Skin of body (tissue), 3 donors: ENCODE measurements at places on chromosomes 5 and 9.

GRCh38 chr5:76475385-76475784 is 72.3 kb downstream of the IQGAP2 start:
- DNase-seq: no peak

GRCh38 chr9:567128-567746 is 274.3 kb upstream of the DMRT1 start:
- no peak for DNase-seq

DNA sequence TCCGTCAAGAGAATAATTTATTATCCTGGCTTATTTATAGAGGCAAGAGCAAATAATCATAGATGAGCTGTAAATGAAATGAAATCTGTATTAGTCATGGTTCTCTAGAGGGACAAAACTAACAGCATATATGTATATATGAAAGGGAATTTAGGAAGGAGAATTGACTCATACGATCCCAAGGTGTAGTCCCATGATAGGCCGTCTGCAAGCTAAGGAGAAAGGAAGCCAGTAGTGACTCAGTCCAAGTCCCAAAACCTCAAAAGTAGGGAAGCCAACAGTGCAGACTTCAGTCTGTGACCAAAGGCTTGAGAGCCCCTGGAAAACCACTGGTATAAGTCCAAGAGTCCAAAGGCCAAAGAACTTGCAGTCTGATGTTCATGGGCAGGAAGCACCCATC is 515.9 kb upstream of the CYLC2 start:
- DNase-seq: no peak

DNA sequence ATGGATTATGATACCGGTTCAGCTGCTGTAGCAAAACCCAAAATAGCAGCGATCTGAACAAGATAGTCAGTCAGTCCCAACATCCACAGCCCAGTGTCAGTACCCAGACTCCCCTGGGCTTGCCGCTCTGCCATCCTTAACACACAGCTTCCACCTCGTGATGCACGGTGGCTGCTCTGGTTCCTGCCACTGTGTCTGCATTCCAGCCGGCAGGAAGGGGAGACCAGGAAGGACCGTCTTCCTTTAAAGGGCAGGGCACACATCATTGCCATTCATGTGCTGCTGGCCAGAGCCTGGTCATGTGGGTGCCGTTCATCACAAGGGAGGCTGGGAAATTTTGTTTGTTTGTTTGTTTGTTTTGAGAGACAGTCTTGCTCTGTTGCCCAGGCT is 131.0 kb upstream of the IER5L start:
- DNase-seq: no peak

DNA sequence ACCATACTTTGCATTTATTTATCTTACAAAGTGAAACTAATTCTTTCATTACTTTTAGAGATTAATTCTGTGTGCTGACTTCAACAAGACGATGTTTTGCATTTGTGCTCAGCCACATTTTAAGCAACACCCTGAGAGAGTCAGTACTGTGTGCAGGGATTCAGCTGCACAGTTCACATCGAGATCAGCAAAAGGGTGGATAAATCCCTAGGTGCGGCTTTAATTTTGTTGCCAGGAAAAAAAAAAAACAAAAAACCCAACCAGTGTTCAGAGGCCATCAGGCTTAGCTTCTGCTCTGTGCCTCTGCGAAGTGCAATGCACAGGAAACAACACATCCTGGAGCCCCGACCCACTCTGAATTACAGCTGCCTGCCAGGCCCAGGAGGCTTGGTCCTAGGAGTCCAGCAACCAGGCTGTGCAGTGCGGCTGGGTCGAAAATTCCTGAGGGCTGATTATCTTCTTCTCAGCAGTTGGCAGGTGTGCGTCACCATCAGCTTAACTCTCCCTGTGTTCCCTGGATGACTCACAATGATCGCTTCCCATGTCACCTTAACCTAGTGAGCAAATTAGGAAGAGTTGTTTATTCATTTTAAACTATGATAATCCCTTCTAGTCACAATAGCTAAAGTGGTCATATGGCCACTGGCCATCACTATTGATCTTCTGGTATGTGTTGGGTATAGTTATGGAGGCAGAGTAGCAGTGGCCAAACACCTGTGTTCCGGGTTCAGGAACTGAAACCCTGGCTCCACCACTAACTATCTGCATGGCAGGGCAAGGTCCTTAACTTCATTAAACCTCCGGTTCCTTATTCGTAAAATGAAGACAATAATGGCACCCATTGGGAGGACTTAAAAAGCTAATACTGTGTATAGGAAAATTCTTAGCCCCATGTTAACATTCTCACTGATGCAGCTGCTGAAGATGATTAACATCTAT is 31.2 kb upstream of the NDUFB6 start:
- DNase-seq: no peak

DNA sequence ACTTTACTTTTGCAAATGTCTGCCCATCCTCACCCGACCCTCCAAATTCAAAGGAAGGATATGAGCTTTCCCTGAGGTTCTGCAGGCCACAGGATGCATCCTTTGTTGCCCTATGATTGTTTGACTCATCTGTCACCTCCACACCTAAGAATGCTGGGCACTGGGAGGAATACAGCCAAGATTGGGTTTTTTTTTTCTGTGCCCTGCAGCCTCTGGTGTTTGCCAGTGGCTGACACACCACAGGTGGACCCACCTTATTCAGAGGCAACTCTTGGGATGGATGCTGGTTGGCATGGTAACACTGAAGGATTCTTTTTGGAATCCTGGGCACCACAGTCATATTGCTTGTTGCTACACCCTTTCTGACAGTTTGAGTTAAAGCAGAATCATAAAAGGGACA is 29.7 kb downstream of the C9orf152 start:
- DNase-seq: no peak

- no peak for DNase-seq
These were observed 33.1 kb downstream of the EPB41L4A start for GRCh38 chr5:112385969-112386368.
